Lung (tissue), 17 donors: ENCODE measurements at places on chromosomes 1 and 21.

DNA sequence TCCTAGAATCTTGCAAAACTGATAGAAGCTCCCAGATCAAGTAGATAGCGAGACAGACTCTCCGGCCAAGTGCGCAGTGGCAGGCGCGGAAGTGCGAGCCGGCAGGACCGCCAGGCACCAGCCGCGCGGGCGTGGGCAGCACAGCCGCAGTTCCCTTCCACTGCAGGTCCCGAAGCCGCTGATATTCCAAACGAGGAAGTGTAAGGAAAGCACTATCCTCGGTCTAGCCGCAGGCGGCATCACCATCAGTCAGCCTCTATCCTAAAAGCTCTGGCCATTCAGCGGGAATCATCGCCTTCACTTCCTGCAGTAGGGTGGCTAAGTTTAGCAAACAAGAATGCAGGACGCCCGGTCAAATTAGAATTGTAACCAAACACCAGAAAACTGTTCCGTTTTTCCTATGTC, 710 bp downstream of the GLRX2 start:
- peak; percentile 42 for DNase-seq

GRCh38 chr1:153866045-153866850, 56.5 kb downstream of the GATAD2B start:
- no peak for DNase-seq

DNA sequence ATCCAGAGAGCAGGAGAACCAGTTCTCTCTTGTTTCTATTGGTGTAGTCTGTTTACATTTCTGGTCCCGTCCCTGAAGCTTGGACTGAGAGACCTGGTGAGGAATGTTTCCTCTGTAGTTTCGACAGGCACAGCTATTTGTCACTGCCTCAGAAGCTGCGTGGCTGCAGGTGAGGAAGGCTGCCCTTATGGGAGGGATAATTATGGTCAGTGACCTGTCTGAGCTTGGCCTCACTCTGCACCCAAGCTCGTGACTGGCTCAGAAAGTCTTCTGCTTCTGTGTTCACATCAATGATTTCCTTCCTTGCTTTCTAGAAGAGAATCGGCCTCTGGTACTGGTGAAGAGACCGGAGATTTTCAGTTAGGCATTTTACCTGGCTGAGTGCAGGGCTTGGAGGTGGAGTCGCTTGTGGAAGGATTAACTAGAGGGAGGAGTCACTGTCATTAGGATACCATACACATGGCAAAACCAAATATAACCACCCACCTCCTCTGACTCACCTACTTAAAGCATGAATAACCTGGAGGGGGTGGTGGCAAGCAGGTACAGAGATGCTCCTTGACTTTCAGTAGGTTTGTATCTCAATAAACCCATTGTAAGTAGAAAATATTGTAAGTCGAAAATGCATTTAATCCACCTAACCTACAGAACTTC, 19.9 kb upstream of the WDR26 start:
- no peak for DNase-seq

DNA sequence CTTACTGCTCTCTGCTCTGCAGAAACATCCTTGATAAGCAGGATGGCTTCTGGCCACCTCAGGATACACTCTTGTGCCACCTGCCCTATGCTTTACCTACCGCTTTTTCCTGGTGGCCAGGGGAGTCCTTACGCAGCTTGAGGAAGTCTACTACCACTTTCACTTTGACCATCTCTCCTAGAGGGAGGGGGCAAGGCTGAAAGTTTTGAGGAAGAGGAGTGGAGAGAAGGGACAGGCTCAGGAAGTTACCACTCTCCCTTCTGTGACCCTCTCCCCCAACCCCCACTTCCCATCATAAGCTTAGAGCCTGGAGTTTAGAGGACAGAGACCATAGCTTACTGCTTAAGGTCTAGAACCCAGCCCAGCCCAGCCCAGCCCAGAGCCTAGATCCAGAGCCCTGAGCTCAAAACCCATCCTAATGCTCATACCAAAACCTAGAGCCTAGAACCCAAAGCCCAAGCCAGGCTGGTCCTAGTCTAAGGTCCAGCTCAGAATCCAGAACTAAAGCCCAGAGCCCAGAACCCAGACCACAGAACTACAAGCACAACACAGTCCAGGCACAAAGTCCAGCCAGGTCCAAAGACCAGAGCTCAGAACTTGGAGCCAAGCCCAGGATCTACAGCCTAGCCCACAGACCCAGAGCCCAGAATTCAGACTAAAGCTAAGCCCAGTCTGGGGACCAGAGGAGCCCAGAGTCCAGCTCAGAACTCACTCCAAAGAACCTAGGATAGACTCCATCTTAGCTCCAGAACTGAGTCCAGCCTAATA, 18.0 kb upstream of the MFSD2A start:
- no peak for DNase-seq

DNA sequence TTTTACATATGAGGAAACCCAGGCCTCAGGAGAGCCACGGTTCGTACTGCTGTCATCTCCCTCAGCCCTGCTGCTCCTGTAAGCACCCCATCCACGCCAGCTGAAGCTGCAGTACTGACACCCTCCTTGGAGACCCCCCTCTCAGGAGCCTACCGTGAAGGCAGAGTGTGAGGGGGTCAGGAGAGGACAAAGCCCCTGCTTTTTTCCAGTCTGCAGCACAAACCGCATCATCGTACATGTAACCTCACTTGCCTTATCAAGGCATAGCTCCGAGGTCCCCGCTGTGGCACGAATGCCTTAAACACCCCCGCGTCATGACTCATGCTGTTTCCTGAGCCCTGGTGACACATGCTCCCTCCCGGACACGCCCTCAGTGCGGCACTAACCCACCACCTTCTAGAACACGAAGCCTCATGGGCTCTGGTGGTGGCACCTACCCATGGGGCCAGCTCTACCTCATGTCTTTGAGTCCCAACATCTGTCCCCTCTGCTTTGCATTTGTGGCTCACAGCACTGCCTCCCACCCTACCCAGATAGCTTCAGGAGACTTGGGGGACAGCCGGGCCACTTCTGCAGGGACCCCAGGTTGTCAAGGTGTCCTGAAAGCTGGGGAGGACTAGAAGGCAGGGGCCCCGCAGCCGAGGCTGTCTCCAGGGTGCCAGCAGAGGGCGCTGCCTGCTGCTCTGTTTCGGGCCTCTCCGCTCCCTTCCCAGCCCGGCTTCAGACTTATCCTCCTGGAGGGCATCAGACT, 4.9 kb downstream of the SH3BGRL3 start:
- no peak for DNase-seq

- no peak for DNase-seq
Measured at GRCh38 chr1:247322849-247323586, 8.6 kb downstream of the ZNF496 start.

DNA sequence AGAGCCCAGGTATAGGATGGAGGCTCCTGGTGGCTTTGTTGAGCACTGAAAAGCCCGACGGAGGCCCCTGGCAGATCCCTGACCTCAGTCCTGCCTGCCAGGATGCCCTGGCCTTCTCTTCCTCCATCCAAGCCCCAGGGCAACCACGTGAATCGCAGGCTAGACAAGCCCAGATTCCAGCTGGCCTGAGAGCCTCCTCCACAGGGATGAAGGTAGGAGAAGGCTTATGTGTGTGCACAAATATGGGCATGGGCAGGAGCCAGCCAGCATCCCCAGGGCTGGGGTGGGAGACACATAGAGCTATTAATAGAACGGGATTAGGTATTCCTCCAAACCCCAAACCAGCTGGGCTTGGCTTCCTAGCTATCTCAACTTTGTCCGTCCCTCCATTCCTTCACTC, 4.0 kb upstream of the EXTL1 start:
- DNase-seq, result no peak

GRCh38 chr1:179253286-179253972, 24.0 kb upstream of the ABL2 start:
- no peak for DNase-seq

GRCh38 chr21:39377444-39378050, 28.7 kb upstream of the HMGN1 start:
- DNase-seq, result no peak

DNA sequence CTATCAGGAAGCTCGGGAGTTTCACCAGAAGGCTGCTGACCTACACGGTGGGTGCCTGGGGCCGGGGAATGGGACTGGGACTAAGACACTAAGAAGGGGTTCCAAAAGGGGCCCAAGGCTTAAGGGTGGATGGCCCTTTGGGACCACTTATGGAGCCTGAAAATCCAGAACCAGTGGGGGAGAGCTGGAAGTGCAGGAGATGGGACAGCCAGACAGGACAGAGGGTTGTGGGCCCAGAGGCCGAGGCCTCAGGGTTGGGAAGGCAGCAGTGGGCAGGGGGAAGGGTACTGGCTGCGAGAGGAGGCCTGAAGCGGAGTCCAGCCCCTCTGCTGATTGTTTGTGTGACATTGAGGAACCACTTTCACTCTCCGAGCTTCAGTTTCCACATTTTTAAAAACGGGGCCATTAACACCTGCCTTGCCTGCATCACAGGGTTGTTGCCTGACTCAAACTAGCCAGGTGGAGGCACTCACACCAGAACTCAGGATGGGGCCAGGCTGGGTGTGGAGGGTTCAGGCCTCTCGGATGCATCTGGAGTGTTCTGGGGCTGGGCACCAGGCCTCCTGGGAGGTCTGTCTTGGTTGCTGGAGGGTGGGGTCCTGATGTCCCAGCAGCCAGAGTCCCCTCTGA, 3.0 kb downstream of the TTC24 start:
- DNase-seq, result no peak

GRCh38 chr1:34763142-34763781, 3.7 kb downstream of the GJB4 start:
- no peak for DNase-seq

- no peak for DNase-seq
Measured at GRCh38 chr21:45892916-45893739, 88.4 kb upstream of the COL6A1 start.

DNA sequence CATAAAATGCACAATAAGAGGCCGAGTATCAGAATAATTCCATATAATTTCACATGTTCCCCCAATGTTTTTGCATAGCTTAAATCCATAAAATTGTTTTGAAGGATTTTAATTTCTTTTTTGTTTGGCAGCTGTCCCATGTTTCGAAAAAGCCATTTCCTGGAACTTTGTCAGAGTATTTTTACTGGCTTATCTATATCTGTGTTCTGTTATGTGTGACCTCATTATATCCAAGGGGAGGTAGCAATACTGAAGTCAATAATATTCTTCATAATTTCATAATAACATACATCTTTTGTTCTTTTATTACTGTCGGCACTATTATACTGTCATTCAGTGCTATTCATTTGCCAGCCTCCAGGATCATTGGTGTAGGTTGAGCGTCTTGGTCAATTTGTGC, 9.4 kb upstream of the BACH1 start:
- peak; percentile 47 for DNase-seq

- DNase-seq, result peak; percentile 64
Measured at GRCh38 chr1:151718011-151718431, 1.4 kb upstream of the CELF3 start.

- DNase-seq, result no peak
Measured at GRCh38 chr1:8374812-8375211, 56.9 kb downstream of the SLC45A1 start.

GRCh38 chr21:36330904-36331303, 10.9 kb downstream of the MORC3 start:
- no peak for DNase-seq

DNA sequence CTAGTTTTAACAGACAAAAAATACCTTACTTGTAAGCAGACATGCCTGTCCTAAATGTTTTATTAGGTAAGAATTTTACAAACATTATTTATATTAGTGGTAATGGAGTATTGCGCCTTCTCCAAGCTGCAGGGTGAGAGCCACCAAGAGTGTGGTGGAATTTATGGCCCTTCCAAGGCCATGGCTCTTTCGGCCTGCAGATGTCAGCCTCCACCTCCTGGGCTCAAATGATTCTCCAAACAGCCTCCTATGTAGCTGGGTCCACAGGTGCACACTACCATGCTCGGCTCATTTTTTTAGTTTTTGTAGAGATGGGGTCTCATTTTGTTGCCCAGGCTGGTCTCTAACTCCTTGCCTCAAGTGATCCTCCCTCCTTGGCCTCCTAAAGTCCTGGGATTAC, 56.3 kb downstream of the ITGB3BP start:
- DNase-seq, result no peak

- DNase-seq, result no peak
Measured at GRCh38 chr1:192559115-192560006, 16.2 kb upstream of the RGS1 start.

- DNase-seq, result peak; percentile 84
Measured at GRCh38 chr1:96688767-96689166, 32.8 kb upstream of the PTBP2 start.

- DNase-seq, result no peak
Measured at GRCh38 chr1:41466146-41466545, 18.3 kb downstream of the EDN2 start.

GRCh38 chr1:103256490-103256889, 148.2 kb upstream of the COL11A1 start:
- no peak for DNase-seq

DNA sequence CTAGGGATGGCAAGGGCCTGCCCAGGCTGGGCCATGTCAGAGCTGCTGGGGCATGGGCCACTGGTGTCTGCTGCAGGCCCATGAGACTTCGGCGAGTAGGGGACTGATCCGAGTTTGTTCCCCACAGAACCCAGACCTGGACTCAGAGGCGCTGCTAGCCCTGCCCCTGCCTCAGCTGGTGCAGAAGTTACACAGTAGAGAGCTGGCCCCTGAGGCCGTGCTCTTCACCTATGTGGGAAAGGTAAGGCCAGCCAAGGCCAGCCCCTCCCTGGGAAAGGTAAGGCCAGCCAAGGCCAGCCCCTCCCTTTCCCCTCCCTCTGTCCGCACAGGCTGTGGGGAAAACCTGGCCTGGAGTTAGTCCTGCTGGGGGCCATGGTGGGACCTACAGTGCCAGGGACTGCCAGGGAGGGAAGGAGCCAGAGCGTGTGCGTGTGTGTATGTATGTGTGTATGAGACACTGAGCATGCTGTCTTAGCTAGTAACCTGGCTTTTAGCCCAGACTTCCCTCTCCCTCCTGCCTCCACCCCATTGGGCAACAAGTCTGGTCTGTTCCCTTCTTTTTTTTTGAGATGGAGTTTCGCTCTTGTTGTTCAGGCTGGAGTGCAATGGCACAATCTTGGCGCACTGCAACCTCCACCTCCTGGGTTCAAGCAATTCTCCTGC, 8.0 kb downstream of the FAAH start:
- peak; percentile 98 for DNase-seq

GRCh38 chr1:248924696-248925532, 18.9 kb downstream of the PGBD2 start:
- DNase-seq, result peak; percentile 34

GRCh38 chr1:48002142-48002541, 5.0 kb upstream of the TRABD2B start:
- no peak for DNase-seq

DNA sequence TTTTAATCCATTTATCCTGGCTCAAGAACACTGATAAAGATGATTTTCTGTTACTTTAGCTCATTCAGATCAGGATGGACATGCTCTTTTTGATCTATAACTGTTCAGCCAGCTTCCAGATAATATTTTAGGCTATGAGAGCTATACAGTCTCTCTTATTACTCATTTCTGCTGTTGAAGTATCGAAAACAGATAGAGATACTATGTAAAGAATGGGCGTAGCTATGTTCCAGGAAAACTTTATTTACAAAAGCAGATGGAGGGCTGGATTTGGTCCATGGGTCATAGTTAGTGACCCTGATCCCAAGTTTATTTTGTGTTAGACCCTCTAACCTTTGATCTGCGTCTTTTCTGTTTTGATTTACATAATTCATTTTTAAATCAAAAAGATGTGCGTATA, 78.8 kb upstream of the TENT5C start:
- DNase-seq, result no peak
